ENCODE measurements at places on chromosomes 11 and 22.

GRCh38 chr22:24028533-24028932, 17.4 kb downstream of the CABIN1 start:
- DNase-seq, result no peak

- DNase-seq, result no peak
These were observed 11.4 kb upstream of the DENND5A start for GRCh38 chr11:9276571-9276970.

DNA sequence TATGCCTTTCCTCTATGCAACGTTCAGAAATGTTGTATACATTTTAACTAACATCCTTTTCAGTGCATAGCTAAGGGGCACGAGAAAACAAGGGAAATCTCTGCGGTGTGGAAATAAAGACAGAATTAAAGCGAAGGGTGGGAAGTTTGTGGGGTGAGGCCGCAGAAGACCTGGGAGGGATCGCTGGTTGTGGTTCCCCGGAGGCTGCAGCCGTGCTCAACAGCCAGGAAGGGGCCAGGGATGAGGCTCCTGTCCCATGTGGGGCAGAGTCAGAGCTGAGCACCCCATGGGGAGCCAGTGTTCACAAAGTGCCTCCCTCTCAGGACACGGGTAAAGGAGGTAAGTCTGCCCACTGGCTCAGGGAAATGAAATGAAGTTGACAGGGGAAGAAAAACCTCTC, 67.5 kb downstream of the MYEOV start:
- no peak for DNase-seq

- no peak for DNase-seq
These were observed 137.1 kb downstream of the TRPC6 start for GRCh38 chr11:101446726-101447125.

- DNase-seq, result no peak
These were observed at the start of gene OR5D18 for GRCh38 chr11:55819330-55819729. OR5D18 (plus strand) TSS chr11:55819630; CDS start chr11:55819630, 0 bp downstream.

GRCh38 chr22:41833369-41834004, 582 bp downstream of the SREBF2 start:
- no peak for DNase-seq

DNA sequence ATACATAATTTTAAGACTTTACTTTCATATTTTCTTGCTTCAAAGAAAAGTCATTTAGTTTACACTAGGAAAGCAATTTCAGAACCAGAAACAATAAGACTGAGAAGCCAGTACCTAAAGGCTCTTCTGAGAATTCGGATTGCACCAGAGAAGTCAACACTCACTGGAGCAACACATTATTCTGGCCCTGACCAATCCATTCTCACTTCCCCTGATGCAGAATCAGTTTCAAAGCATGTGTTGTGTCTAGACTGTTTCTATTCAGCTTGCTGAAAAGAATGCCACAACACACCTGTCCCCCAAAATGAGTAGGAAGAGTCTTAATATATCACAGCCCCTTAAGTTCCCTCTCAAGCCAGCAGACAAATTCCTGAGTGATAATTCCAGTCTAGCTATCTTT, 1074.3 kb upstream of the TENM4 start:
- DNase-seq, result no peak

- no peak for DNase-seq
These were observed 125.3 kb upstream of the C11orf58 start for GRCh38 chr11:16613262-16613511.

All from stimulated activated CD8-positive, alpha-beta memory T cell treated with anti-CD3 and anti-CD28 coated beads, Interleukin-12 subunit alpha, Interleukin-12 subunit beta, amount 100 ng/mL, for 1 hour (primary cell).